Hematopoietic multipotent progenitor cell treated with erythropoietin and hydrocortisone succinate and interleukin-3 and kit ligand, for 15 days (in vitro differentiated cells): ENCODE measurements at places on chromosomes 3 and 15.

GRCh38 chr3:133464573-133464972, 64.7 kb downstream of the BFSP2 start:
- no peak for DNase-seq

DNA sequence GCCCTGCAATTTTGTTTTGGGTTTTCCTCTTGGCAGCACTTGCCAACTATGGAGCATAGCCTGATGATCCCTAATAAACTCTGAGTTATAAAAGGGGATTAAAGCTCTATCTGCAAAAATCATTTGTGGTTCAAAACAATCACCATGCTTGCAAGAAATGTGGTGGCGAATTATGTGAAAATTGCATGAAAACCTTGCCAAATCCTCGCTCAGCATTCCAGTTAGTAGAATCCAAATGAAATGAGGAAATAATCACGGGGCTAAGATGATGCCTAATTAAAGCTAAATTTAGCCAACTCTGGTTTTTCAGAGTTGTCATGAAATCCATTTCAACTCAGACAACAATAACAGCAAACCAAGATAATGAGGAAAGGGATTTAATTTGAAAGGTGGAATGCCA, 73.0 kb upstream of the PROK2 start:
- DNase-seq: no peak

- no peak for DNase-seq
These were observed 63.6 kb downstream of the PCSK6 start for GRCh38 chr15:101425787-101426365.

DNA sequence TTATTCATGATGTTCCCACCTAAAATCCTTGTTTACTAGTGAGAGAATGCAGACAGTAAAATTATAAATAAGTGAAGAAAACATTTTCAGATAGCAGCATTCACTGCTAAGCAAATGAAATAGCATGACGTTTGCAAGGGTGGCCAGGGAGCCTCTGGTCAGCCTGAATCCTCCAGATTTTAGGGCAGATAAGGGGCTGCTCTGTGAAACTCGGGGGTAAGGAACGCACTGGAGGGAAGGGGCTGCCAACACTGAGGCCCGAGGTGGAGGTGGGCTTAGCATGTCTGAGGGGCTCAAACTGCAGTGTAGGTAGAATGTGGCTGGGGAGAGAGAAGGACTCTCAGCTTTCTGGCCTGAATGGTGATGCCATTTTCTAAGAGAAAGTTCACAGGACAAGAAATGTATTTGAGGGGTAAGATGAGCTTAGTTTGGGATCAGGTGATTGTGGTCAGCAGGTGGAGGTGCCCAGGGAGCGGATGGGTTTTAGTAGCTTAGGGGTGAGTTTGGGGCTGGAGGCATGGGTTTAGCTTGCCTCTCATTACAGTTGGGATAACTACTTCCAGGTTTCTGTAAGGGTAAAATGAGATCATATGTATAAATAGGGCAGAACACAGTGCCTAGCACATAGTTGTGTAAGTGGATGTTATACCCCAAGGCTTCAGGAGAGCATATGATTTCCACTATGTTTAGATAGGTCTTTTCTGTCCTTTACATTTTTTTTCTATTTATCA, 20.5 kb downstream of the GPR171 start:
- no peak for DNase-seq

- no peak for DNase-seq
These were observed 524.7 kb downstream of the GRM7 start for GRCh38 chr3:7385635-7386034.

- no peak for DNase-seq
These were observed 266.9 kb upstream of the TTC14 start for GRCh38 chr3:180335050-180335449.

- DNase-seq: no peak
These were observed 8.2 kb downstream of the NDUFB4 start for GRCh38 chr3:120604382-120604781.

DNA sequence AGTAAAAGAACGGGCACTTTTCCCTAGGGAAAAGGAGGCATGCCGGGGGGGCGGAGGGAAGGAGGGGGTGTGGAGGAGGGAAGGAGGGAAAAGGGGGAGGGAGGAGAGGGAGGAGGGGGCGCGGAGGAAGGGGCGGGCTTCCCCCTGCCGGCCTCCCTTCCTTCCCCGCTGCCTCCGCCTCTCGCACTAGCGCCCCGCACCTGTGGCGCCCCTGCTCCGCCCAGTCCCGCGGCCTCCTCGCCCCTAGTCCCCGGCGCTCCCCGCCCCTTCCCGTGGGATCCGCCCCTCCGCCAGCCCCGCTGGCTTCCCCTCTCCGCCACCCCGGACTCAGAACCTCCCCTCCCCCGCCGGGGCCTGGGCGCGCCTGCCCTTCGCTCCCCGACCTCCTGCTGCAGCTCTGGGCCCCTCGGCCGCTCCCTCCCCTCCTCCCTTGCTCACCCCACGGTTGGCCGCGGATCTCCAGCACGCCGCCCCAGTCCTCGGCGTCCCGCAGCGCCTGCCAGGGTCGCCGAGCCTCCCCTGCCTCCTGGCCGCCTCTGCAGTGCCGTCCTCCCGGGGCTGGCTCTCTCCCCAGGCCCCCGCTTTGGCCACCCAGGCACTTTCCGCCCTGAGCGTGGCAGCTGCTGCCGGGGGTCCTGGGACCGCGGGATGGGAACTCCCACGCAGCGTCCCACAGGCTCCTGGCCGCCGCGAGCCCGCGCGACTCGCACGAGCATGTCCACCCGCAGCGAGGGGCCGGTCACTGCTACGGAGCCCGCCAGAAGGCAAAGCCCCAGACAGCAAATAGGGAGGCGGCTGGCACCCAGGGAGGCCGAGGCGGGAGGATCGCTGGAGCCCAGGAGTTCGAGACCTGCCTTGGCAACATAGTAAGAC, 147.4 kb downstream of the TJP1 start:
- DNase-seq: no peak

DNA sequence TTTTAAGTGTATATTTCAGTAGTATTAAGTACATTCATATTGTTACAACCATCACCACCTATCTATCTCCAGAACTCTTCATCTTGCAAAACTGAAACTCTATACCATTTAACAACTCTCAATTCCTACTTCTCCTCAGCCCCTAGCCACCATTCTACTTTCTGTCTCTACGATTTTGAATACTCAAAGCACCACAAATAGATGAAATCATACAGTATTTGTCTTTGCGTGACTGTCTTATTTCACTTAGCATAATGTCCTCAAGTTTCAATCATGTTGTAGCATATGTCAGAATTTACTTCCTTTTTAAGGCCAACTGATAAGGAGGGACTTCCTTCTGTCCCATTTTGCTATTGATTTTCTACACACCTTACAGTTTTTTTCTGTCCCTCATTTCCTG, 593.3 kb downstream of the FHIT start:
- no peak for DNase-seq

- DNase-seq: no peak
These were observed 277.1 kb downstream of the SUCLG2 start for GRCh38 chr3:67377299-67377698.

DNA sequence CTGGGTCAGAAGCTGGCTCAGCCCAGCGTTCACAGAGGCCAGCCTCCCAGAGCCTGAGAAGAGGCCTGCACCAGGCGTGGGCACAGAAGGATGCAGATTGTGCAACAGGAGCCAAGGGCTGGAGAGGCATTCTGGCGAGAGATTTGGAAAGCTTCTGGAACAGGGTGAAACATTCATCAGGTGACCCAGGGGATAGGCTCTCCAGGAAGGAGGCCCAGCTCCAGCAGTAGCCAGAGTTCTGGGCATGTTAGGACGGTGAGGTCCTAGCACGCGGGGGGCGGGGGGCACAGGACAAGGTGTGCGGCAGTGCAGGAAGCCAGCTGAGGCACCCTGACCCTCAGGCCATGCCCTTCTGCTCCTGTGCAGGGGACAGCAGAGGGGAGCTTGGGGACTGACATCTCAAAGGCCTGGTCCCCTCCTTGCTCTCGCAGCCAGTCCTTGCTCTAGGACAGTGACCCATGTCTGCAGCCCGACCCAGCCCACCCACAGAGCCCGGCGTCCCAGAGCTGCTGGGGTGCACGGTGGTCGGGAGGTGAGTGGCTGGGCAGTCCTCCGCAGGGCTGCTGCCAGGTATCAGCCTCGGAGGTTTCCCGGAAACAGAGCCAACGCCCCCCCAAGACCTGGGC, 111.7 kb upstream of the KLF13 start:
- DNase-seq: no peak

DNA sequence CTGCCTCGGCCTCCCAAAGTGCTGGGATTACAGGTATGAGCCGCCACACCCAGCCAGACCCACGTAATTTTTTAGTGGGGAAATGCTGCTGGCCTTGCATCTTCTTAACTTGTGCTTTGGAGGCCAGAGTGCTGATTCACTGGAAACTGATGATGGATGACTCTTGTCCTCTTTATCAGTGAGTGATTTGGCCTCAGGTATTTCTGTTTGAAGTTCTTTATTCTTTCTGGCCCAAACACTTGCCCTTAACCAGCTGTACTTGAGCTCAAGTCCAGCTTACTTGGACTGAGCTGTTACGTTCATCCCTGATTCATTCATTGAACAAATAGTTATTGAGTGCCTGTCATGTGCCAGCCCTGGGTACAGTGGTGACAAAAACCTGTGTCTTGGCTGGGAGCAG, 4.2 kb downstream of the PTPN23 start:
- DNase-seq: no peak

DNA sequence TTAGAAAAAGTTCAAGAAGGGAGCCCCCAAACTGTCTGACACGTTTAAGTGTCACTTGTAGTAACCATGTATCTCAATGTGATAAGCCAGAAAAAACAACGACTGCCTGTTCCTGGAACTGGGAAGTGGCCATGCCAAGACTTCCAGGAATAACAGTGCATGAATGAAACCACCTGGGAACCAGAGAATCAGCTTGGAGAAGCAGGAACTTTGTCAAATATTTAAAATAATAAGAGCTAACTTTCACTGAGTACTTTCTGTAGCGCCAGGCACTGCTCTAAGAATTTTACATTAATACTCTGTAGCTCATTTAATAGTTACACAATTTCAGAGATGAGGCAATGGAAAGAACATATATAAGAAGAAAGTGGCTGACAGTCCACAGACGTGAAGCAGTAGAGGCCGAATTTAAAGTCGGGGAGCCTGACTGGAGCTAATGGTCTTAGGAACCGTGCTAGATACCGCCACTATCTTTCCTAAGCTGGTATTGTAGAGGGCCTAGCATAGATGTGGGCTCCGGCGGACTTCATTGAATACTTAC, 876 bp downstream of the PLSCR1 start:
- peak; percentile 47 for DNase-seq

GRCh38 chr3:171904829-171905228, 61.7 kb downstream of the TMEM212 start:
- no peak for DNase-seq
